Adipocyte (in vitro differentiated cells): ENCODE measurements at places on chromosomes 1 and 21.
A peak's percentile ranks its signal among the peaks of the same experiment; 100 is the strongest.

DNA sequence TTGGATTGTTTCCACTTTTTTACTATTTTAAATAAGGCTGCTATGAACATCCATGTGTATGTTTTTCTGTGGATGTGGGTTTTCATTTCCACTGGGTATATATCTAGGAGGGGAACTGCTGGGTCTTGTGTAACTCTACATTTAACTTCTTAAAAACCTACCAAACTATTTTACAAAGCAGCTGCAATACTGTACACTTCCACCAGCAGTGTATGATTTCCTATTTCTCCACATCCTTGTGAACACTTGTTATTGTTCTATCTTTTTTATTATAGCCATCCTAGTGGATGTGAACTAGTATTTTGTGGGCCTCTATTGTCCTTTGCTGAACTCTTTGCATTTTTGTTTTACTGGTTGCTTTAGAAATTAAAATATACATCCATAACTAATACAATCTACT, 33.4 kb downstream of the DIPK1A start:
- DNase-seq: no peak

- peak; percentile 28 for DNase-seq
These were observed 10.7 kb downstream of the LRRC47 start for GRCh38 chr1:3785456-3786157.

GRCh38 chr21:17793246-17794123, 25.7 kb downstream of the C21orf91 start:
- DNase-seq: peak; percentile 47

DNA sequence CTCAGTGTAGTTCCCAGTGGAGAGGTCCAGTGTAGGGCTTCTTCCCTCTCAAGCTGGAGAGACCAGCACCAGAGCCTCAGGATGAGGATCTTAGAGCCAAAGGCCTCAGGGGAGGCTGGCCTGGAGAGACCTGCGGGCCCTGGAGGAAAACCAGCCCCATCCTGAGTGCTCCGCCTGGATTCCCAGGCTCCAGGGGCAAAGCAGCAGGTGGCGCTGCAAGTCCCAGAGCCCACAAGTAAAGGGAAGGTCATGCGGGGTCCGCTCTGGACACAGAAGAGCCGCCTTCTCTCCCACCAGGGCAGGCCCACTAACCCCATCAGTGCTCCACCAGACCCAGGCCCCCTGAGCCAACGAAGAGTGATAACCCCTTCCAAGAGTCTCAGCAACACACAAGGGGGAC, 22.7 kb downstream of the PGBD5 start:
- DNase-seq: no peak

DNA sequence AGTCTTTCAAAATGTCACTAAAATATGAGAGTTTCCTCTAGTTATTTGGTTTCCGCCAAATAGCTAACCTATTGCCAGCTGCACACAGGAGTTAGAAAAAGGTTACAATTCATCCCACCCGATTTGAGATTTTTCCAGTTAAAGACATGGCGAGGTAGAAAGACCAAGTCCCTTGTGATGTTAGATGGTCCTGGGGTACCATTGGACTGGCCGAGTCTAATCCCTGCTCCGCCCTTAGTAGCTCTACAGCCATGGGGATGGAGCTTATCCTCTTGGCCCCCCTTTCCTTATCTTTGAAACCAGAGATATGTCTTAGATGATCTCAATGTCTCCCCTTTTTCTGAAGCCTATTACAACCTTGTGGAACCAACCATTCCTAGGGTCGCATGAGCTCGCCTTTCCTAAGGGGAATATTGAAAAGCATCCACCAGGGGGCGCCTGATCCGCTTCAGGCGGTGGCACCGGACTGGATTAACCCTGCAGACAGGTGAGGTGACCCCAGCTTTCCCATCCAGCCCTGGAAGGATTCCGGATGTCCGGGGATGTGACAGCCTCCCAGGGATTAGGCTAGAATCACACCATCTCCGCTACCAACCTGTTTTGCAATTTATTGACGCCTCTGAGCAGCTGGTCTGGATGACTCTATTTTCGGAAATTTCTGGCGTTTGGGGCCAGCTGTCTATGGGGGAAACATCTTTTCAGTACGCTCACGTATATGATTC, 68.3 kb upstream of the SIM2 start:
- DNase-seq: peak; percentile 60

- DNase-seq: no peak
These were observed 381.0 kb downstream of the HHAT start for GRCh38 chr1:210709701-210710100.

DNA sequence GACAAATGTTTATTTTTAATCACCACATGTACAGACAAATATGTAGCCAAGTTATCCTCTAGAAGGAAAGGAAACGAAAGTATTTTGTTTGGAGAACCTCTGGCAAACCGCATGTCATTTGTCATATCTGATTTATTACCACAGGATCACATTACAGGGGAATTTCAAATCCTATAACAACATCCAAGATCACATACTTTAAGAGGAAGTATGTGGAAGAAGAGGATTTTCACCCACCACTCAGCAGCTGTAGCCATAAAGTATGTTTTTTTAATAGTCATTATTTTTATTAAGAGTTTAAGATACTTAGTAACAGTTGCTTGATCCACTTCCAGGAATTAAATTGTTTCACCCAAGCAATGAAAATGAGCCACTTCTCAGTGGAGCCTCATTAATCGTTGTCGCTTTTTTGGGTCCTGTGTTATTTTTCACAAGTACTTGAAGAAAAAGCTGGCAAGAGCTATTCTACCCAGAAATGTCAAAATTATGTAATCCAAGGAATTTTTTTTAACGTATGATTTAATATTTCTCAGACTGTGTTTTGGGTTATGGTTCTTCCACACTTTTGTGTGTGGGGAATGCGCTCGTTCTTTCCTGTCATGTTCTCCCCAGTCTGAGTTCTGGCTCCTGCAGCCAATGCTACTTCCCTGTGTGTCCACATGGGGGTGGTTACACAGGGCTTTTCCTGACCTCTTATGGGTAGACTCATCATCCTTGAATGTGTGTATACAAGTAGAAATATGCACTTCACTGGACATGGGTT, 6.9 kb downstream of the SERTAD4 start:
- DNase-seq: peak; percentile 79

DNA sequence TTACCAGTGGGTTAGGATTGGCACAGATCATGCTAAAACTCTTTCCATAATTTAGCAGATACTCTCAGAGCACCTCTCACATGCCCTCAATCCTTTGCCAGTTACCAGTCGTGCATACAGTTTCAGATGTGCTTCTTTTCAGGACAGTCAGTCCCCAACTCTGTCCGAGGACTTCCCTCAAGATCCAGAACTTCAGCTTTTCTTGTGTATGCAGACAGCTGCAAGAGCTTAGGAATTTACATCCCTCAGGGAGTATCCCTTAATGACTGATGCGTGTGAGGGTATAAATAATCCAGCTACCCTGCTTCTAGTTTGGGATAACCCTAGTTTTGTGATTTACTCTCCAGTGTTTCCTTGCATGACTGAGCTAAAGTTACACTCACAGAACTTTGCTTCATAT, 393.0 kb upstream of the PLXNA2 start:
- DNase-seq: no peak

DNA sequence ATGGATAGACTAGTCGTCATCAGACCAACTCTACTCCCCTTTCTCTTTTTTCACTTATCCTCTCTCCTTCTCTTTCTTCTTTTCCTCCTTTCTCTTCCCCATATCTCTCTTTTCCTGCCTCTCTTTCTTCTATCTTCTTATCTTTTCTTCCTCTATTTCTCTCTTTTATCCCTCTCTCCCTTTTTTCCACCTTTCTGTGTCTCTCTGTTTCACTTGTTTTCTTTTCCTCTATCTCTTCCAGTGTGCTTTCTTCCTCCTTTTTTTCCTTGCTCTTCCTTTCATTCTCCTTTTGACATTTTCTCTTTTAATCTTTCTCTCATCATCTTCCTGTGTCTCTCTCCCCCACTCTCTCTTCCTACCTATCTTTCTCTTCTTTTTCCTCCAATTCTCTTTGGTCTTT, 159.0 kb upstream of the PTGFR start:
- no peak for DNase-seq

DNA sequence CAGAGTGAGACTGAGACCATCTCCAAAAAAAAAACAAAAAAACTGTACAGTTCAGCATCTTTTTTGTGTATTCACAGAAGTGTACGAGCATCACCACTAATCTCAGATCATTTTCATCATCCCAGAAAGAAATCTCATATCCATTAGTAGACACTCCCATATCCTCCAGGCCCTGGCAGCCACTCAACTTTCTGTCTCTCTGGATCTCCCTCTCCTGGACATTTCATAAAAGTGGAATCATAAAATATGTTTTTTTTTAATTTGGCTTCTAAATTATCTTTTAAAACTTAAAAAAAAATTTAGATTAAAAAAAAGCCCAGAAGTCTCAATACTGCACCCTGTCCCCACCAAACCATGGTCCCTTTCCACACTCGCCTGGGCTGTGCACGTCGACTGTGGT, 22.1 kb downstream of the RIPPLY3 start:
- DNase-seq: peak; percentile 42

GRCh38 chr1:31000301-31000700, 65.2 kb downstream of the PUM1 start:
- no peak for DNase-seq

- no peak for DNase-seq
These were observed 5.4 kb upstream of the TINAGL1 start for GRCh38 chr1:31570906-31571305.

GRCh38 chr21:42983103-42983502, 8.7 kb downstream of the PKNOX1 start:
- no peak for DNase-seq

DNA sequence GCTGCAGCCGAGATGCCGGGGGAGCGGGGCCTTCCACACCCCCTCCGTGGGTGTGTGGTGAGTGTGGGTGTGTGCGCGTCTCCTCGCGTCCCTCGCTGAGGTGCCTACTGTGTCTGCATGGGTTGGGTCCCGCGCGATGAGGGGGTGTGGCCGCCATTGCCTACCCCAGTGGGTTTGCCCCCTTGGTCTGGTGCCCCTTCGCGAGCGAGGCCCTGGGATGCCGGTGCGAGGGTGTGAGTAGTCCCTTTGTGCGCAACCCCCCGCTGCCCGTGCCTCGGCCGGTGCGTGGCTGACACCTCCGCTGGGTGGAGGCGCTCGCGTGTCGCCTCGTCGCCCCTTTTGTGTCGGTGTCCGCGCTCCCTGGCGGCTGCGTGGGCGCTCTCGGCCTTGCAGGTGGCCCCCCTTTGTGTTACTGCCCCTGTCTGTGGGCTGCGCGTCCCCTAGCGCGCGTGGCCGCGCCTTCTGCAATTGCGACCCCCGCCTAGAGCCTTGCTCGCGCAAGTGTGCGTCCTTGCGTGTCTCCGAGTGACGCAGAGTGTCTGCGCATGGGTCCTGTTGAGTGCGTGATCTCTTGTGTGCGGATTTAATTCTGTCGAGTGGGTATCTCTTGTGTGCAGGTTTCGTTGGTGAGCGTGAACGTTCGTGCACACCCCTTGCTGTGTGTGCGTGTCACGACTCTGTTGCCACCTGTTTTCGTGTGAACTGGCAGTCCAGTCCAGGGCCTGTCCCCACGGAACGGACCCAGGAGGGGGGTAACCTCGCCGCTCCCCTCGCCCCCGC, 553 bp downstream of the TTC3 start:
- DNase-seq: peak; percentile 74

DNA sequence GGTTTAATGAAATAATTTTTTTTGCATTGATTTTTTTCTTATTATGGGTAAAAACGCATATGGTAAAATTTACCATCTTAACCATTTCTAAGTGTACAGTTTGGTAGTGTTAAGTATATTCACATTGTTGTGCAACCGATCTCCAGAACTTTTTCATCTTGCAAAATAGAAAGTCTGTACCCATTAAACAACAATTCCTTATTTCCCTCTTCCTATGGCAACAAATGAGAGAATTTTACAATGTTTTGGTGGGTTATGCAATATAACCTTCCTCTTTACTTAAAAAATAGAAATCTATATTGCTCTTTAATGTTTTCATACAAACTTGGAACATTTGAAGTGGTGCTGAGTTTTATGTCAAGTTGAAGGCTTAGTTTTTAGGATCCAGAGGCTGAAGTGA, 26.6 kb downstream of the MAP3K7CL start:
- no peak for DNase-seq

DNA sequence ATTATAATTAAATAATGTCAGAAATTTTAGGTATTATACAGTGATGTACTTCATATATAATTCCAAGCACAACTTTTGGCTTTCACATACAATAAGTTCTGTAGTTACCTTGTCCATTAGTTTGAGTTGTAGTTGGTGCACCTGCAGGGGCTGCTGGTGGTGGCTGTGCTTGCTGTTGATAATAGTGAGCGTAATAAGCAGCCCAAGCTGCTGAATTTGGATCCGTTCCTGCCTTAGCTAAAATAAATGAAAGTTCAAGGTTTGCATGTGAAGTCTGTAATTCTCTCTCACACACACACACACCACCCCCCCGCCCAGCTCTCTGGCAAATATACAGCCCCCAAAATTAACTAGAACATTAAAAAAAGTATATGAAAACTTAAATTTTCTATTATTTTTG, 22.4 kb downstream of the FUBP1 start:
- no peak for DNase-seq

- no peak for DNase-seq
These were observed 437.5 kb downstream of the SMYD3 start for GRCh38 chr1:246069581-246069980.

- no peak for DNase-seq
These were observed 3.9 kb upstream of the NRAS start for GRCh38 chr1:114720492-114720891.

GRCh38 chr21:42247716-42248115, 28.8 kb downstream of the ABCG1 start:
- no peak for DNase-seq

DNA sequence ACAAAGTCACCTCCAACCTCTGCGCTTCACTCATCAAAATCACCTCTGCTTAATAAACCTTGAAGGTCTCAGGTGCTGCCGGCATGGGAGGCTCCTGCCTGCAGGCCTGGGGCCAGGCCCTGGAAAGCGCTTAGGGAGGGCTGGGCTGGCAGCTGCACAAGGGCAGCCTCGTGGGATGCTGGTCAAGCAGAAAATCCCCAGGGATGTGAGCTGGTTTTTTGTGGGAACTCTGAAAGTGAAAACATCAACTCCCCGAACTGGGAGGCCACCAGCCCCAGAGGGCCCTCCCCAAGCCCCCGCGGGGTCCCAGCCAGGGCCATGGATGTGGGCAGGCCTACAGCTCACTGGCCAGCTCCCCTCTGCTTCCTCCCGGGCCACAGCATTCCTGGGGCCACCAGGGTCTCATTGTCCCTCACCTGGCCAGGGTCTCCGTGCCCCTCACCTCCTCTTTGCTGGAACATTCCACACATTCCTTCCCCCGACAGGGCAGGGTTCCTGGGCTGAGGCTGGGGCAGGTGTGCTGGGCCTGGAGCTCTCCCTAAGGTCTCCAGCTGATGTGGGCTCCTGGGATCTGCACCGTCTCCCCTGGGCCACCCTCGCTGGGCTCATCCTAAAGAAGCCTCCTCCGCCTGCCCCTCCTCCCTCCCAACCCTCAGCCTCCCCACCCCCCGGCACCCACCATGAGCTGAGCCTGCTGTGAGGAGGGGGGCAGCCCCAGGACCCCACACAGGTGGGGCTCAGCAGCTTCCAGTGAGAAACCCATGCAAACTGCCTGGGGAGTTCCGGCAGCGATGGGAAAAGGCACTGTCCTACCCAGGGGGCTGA, 36.0 kb upstream of the POFUT2 start:
- no peak for DNase-seq

GRCh38 chr1:112514901-112515300, 6.1 kb downstream of the WNT2B start:
- DNase-seq: no peak

- no peak for DNase-seq
These were observed 122.2 kb downstream of the NOS1AP start for GRCh38 chr1:162191396-162192305.

- no peak for DNase-seq
These were observed 115.5 kb downstream of the EDEM3 start for GRCh38 chr1:184639205-184639604.

GRCh38 chr1:2785631-2786328, 15.7 kb downstream of the TTC34 start:
- no peak for DNase-seq

GRCh38 chr1:222124602-222125001, 382.7 kb upstream of the DUSP10 start:
- no peak for DNase-seq
